ENCODE measurements at places on chromosomes 7 and 10.

- no peak for DNase-seq
Measured at GRCh38 chr10:97494151-97494550, 4.1 kb downstream of the MMS19 start.

DNA sequence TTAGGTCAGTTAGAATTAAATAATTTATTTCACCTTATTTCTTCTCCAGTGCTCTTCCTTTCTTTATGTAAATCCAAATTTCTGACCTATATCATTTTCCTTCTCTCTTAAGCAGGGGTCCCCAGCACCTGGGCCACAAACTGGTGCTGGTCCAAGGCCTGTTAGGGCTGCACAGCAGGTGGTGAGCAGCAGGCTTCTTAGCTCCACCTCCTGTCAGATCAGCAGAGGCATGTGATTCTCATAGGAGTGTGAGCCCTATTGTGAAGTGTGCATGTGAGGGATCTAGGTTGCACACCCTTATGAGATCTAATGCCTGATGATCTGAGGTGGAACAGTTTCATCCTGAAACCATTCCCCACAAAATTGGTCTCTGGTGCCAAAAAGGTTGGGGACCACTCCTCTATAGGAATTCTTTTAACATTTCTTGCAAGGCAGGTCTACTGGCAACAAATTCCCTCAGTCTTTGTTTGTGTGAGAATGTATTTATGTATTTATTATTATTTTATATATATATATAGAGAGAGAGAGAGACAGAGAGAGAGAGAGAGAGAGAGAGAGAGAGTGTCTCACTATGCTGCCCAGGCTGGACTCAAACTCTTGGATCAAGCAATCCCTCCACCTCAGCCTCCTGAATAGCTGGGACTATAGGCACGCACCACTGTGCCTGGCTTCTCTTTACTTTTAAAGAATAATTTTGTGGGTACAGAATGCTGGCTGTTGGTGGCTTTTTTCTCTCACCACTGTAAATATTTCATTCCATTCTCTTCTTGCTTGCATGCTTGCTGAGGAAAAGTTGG is 4.3 kb upstream of the ABCC2 start:
- no peak for DNase-seq

DNA sequence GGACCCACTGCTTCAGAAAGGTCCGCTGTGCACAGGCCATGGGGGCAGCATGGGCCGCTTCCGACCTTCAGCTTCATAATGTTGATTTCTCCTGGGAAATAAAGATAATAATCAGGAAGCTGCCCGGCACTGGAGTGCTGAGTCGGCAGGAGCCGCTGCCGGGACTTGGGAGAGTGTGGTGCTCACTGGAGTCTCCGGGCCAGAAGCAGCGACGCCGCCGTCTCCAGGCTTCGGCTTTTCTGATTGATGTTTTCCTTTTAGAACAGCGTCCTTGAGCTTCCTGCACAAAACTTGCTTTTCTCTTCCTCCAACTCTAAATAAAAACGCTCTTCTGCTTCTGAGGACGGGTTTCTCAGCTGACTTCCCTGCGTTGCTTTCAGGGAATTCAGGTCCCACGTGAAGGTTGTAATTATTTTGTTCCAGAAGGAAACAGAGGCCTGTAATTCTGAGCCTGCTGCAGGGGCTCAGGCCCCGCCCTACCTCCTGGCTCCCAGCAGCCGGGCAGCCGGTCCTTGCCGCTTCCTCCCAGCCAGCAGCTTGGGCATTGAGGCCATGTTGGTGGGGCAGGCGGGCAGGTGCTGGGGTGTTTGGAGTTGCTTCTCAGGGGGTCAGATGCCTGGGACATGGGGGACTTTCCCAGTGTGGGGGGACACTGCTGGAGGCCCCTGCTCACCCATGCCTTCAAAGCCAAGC is 14.7 kb downstream of the PWWP2B start:
- DNase-seq = no peak

GRCh38 chr10:88680958-88681357 is 16.7 kb downstream of the LIPF start:
- no peak for DNase-seq

DNA sequence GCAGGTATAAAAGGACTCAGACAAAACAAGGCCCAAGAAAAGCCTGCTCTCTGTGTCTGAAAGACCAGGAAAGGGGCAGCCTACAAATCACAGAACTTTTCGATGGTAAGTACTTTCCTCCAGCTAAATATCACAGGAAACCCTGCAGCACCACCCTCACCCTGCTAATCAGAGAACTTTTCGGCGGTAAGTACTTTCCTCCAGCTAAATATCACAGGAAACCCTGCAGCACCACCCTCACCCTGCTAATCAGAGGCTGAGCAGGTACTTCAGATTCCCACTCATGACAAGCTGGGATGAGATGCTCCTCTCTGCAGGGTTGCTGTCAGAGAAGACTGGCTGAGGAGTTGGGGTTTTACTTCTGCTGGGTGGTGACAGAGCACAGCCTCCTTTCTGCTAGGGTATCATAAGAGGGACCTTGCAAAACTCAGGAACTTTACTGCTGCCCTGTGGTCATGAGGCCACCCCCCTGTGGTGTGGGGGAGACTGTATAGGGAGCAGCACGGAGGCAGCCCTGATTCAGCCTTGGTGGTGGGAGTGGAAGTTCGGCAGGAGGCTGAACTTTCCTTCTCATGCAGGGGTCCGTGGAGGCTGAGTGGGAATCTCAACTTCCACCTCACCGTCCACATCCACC is 7.2 kb downstream of the WDR37 start:
- DNase-seq = no peak

DNA sequence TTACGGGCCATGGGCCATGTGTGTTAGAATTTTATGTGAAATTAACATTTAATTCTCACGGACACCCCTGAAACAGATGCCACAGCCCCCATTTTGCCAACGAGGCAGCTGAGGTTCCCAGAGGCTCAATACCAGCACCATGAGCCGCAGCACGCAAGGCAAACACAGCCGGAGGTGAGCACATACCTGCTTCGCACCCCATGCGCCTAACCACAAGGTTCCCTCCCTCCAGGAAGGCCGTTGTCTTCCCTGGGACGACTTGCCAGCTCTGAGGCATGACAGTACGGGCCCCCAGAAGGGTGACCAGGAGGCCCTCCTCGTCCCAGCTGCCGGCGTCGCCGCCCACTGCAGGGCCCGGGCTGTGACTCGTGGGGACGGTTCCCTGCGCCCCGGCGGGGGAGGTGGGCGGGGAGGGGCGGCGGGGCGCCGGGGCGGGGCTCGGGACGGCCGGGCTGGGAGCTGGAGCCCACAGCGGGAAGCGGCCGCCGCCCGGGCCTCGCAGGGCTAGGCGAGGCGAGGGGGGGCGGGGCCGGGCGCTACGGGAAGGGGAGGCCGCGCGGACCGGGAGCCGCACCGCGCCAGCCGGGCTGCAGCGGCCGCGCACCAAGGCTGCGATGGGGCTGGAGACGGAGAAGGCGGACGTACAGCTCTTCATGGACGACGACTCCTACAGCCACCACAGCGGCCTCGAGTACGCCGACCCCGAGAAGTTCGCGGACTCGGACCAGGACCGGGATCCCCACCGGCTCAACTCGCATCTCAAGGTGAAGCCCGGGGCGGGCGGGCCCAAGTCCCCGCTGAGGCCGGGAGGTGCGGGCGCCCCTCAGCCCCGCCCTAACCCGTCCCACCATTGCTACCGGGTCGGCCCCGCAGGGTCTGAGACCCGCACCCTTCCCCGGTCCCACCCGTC is at the start of gene CAV2:
Gene CAV2 (plus strand): TSS at position 571 of the 910 bp plus-strand sequence. CDS start 44 bp downstream, at position 615.
- DNase-seq = no peak

DNA sequence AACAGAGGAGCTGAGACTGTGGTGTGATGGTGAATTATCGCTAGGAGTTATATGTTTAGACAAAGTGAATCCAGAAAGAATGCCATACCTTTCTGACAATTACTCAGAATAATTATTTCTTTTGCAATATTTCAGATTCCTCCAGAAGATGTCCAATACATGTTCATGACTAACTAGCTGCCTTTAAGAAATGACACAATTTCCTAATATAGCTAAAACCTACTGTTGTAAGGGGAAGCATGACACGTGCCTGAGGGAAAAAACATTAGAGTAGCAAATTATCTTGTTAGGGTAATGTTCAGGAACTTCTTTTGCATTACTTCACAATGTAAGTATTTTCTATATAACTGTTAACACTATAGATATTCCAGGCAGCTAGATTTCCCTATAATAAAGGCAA is 150.3 kb downstream of the COL28A1 start:
- DNase-seq = no peak

DNA sequence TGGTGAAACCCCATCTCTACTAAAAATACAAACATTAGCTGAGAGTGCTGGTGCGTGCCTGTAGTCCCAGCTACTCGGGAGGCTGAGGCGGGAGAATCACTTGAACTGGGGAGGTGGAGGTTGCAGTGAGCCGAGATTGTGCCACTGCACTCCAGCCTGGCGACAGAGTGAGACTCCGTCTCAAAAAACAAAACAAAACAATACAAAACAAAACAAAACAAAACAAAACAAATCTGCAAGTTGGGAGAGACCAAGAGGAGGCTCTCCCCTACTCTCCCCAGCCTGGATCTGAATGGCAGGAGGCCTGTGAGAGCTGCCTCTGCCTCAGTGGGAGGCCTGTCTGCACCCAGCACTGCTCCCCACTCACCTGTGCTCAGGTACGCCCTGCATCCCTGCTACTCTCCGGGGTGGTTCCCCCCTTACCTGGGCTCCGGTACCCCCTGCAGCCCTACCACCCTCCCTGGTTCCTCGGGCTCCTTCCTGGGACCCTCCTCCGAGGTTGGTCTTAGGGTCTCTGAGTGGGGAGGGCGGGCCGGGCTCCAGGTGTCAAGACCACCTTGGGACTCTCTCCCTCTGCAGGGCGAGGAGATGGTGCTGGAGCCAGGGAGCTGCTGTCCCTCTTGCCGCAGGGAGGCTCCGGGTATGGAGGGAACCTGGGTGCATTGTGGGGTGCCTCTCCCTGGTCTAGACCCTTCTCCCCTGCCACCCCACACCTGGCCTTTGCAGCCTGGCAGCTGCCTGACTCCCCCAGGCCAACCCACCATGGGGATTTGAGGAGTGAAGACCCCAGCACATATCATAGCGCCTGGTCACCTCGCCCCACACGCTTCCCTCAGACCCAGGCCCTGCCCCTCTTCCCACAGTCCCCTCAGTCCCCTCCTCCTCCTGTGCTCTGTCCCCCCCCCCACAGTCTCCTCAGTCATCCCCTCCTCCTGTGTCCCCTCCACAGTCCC is 9.5 kb upstream of the ZNF862 start:
- DNase-seq = no peak

- DNase-seq = no peak
Measured at GRCh38 chr7:89514970-89515369, 639.3 kb upstream of the STEAP1 start.

- no peak for DNase-seq
Measured at GRCh38 chr10:71746344-71747037, 26.8 kb downstream of the VSIR start.

GRCh38 chr7:95472581-95473161 is 13.1 kb upstream of the ASB4 start:
- DNase-seq = no peak

DNA sequence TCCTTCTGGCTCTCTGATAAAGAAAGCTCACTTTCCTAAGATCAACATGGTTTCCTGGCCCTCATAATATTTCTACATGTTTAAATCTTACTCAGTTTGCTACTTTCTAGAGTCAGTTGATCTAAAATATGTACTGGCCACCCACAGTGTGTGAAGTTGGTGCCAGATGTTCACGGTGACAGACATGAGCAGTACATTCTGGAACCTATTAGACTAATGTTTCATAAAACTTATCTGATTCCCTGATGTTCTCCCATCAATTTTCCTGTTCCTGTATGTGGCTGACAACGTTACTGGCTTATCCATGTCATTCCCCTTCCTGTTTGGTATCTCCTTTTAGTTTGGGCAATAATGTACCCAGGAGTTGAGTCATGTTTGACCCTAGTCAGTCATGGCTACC is 13.7 kb upstream of the CPVL start:
- DNase-seq = no peak

- DNase-seq = no peak
Measured at GRCh38 chr7:21159506-21159905, 268.4 kb upstream of the SP4 start.

DNA sequence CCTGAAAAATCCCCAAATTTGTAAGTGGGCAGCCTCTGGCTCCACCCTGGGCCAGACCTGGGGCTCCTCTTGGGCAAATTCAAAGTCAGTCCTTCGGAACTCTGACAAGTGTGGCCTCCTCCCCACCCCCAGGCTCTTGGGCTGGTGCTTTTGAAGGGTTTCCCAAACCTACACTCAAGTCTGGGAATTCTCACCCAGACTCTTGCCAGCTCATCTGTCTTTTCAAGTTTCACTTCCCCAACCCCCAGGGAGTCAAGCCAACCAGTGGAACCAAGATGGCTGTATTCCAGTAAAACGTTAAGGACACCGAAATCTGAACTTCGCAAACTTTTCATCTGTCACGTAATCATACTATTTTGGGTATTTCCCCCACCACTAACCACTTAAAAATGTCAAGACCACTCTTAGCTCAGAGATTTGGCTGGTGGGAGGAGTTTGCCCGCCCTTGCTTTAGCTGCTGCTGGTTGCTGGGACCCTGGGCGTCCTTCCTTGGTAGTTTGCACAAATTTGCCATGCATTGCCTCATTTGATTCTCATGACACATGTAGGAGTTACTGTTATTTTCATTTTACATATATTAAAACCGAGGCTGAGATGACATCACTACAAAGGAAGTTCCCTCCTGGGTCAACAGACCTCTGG is 1.7 kb upstream of the MYO1G start:
- no peak for DNase-seq

DNA sequence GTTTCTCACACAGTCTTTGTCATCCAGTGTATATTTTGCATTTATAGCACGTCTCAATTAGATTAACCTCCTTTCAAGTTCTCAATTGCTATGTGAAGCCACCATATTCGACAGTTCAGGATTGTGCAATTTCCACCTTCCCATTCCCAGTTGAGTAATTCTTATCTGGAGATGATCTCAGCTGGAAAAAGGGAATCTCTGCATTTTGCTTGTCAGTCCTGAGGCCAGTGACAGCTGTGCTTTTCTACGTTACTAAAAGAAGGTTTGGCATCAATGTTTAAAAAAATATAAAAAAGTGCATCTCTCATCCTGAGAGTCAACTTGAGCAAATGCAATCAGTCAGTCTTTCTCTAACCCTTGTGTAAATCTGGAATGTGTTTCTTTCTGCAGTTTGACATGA is 247.7 kb downstream of the PRKG1 start:
- DNase-seq = no peak

DNA sequence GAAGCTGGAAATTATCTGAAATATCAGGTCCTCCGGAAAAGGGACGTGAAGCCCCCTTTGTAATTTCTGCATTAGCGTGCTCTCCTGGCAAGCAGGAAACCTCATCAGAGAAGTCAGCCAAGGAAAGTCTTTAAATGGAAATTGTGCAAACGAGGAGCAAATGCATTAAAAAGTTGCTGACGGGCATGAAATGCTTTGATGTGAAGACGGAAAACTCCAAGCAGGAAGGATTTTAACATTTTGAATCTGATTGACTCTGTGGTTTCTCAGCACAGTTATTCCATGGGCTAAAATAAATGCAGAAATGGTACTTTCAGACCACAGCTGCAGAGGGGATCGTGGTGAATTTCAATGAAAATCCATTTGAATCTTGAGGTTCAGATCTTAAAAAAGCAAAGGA is 167.8 kb downstream of the AHR start:
- no peak for DNase-seq

All from amygdala (tissue), 56 donors.